ENCODE measurements at places on chromosomes 11 and 22.

DNA sequence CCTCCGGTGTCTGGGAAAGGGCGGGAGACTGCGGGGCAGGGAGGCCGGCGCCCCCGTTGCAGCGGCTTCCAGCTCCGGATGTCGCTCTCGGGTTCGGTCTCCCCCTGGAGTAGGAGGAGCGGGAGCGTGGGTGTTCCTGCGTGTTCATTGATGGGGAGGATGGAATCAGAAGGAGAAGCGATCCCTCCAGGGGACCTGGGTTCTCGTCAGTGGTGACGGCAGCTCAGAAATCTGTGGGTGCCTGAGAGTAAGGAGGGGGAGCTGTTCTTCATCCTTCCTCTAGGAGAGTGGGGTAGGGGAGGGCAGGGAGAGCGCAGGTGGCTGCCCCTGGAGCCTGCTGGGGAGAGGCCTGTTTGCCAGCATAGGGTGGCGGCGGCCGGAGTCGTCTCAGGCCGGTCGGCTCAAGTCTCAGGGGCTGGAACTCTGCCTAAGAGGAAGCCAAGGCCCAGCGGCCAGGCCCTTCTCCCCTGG lies 1.1 kb downstream of the UBASH3B start:
- DNase-seq: peak; percentile 20

GRCh38 chr11:117361432-117361831 lies 33.8 kb downstream of the CEP164 start:
- no peak for DNase-seq

- DNase-seq: no peak
These were observed 86.0 kb downstream of the RPS6KA4 start for GRCh38 chr11:64444838-64445441.

DNA sequence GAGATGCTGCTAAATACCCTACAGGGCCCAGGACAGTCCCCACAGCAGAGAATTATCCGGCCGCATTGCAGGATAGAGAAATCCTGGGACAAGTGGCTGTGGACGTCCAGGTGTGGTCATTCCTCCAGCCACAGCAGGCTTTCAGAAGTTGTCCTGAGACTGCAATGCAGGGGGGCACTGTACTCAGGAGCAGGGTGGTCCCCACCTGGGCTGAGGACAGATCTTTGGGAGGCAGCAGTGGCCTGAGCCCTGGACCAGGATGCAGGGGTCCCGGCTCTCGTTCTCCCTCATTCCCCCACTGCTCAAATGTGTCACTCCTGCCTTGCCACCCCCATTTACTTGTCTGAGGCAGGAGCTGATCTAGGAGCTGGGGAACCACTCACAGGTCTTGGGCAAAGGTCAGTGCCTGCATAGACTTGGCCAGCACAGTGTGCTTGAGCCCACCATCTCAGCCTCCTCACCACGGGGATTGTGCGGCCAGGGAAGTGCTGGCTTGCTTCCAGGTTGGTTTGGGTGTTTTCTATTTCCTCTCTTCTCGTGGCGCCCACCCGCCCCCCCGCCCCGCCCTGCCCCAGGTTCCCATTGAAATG lies 15.3 kb downstream of the LINC01488 start:
- no peak for DNase-seq

DNA sequence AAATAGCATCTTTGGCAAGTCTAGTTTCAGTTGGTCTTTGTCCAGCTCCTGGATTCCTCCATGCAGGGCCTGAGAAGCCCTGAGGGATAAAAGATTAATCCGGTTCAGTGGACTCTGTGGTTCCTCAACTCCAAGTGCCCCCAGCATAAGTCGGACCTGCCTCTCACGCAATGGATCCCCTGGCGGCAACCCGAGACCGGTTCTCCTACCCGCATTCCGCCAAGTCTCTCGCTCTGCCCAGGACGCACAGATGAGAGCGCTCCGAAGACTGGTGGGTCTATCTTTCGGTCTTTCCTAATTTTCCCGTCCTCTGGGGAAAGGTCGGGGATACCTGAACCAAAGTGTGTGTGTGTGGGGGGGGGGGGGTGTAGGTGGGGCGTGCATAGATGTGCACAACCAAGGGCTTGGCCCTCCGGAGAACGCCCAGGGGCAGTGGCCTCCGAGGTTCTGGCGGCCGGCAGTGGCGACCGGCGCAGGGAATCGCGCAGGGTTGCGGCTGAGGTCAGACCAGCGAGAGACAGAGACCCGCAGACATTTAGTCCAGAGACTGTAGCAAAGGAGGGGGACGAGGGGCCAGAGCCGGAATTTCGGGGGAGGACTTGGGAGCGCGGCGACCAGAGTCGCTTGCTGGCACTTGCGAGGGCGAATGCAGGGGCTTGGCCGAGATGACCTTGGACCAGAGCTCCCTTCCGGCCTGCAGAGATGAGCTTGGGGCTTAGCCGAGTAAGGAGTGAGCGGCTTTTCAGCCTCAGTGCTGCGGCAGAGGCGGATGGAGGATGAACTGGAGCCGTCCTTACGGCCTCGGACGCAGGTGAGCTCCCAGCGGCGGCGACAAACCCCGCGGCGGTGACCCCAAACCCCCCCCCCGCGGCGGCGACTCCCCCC lies 712 bp upstream of the SLC2A11 start:
- DNase-seq: no peak

DNA sequence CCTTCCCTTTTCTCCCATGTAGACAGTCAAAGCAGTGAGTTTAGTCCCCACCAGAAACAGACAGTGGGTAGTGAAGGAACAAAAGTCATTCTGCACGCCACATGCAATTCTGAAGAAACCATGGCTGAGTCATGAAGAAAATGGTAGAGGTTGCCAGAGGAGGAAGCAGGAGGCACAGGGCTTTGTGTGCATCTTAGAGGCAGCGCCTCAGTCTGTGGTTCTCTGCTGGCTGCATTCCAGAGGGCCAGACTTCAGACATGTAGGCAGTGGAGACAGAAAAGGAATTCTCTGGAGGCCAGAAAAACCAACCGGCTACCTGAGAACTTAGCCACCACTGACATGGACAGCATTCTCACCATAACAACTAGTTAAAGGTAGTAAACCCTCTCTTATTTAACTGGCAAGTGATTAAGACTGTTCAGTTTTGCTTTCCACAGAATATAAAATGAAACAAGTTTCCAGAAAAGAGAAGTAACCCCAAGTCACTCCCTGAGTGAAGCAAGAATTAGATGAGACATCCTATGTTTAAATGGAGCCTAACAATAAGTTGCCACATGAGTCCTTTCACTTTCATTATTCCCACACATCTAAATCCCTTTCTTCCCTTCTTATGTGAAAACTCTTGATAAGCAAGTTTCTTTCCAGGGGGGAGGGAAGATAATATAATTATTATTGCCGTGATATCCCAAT lies 556.1 kb downstream of the SOX6 start:
- no peak for DNase-seq

GRCh38 chr11:10798330-10798928 lies 10.3 kb downstream of the EIF4G2 start:
- DNase-seq: no peak

DNA sequence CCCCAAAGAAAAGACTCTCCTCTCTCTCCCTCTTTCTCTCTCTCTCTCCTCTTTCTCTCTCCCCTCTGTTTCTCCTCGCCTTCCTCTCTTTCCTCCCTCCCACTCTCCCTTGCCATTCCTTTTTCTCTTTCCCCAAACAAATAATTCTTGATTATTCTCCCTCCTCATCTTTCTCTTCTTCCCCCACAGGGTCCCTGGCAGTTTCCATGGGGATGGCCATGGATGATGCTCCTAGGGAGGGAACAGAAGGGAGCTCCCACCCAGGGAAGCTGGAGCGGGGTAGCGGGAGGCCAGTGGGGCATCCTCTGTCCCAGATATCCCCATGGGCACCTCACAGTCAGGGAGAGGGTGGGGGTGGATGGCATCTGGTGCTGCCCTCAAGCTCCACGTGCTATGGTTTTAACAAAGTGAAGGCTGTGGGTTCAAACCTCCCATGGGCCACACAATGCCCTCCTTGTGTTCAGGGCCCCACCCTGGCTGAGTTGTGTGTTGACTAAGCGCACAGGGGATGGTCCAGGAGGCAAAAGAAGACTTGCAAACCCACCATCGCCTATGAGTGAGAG lies 266.4 kb downstream of the BUD13 start:
- DNase-seq: no peak

- DNase-seq: no peak
These were observed 165.1 kb downstream of the CEP164 start for GRCh38 chr11:117492578-117493251.

GRCh38 chr11:122883646-122883979 lies 1.1 kb downstream of the JHY start:
- DNase-seq: no peak

DNA sequence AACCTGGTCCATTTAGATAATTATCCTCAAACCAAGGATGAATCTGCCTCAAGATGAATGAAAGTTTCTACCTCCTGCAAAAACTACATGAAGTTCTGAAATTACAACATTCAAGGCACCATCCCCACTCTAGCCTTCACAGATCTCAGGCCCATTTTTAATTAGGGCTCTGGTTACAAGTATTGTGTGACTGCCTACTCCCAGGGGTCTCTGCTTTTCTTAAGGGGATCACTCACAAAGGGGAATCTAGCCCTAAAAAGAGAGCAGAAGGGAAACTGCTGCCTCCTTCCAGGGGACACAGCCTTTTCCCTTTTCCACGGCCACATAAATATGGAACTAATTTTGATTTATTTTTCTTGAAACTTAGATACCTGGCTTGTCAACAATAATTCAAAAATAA lies 17.4 kb upstream of the TMEM135 start:
- DNase-seq: no peak

GRCh38 chr11:131696690-131697089 lies 326.3 kb downstream of the NTM start:
- no peak for DNase-seq

Data from effector CD4-positive, alpha-beta T cell (primary cell).